ENCODE measurements at places on chromosomes 12 and 14. TPM values are rescaled to one million over a fixed set of nuclear protein-coding genes. Genes with fewer than 3 reads are reported as not detected.

The PLBD1 gene
- 5.4 TPM for total RNA-seq

The TAS2R8 gene
- not detected for total RNA-seq

The PTPN21 gene
- 9.2 TPM for total RNA-seq

The CIDEB gene
- total RNA-seq = 0.51 TPM

The DTX1 gene
- 0.26 TPM for total RNA-seq

The B4GALNT3 gene
- not detected for total RNA-seq

The CHGA gene
- not detected for total RNA-seq

The CNTN1 gene
- 0.26 TPM for total RNA-seq

The TAS2R50 gene
- total RNA-seq = 2.3 TPM

The KRT73 gene
- total RNA-seq = not detected

The AKAP3 gene
- total RNA-seq = 1.5 TPM

The FAM234B gene
- 6.7 TPM for total RNA-seq

The METTL25 gene
- total RNA-seq = 9.5 TPM

The KRT75 gene
- not detected for total RNA-seq

The STON2 gene
- 52.5 TPM for total RNA-seq

Measured in fibroblast of lung (primary cell).